ENCODE measurements at places on chromosomes 7 and 10.

GRCh38 chr7:128358233-128358632, 3.3 kb downstream of the PRRT4 start:
- H3K27ac ChIP-seq, result no peak overlapping the region
- H3K4me1 ChIP-seq, result peaks cover 2% of the 10 kb centered on the region
- no peak overlapping the region for H3K4me3 ChIP-seq

- no peak overlapping the region for H3K27ac ChIP-seq
- no peaks in the 10 kb centered on the region for H3K36me3 ChIP-seq
- DNase-seq, result no peak
- no peaks in the 10 kb centered on the region for H3K27me3 ChIP-seq
- H3K4me3 ChIP-seq, result no peak overlapping the region
- no peaks in the 10 kb centered on the region for H3K4me1 ChIP-seq
Measured at GRCh38 chr10:86646933-86647332, 7.4 kb upstream of the OPN4 start.

- H3K27ac ChIP-seq, result no peak overlapping the region
- H3K27me3 ChIP-seq, result no peaks in the 10 kb centered on the region
- DNase-seq, result no peak
- no peak overlapping the region for H3K4me3 ChIP-seq
- no peaks in the 10 kb centered on the region for H3K36me3 ChIP-seq
Measured at GRCh38 chr10:90447831-90448230, 410.0 kb downstream of the HTR7 start.

GRCh38 chr7:137151041-137151689, 192.4 kb downstream of the PTN start:
- H3K36me3 ChIP-seq, result no peaks in the 10 kb centered on the region
- no peak overlapping the region for H3K4me3 ChIP-seq
- H3K27me3 ChIP-seq, result no peaks in the 10 kb centered on the region
- peak; percentile 66 for DNase-seq

DNA sequence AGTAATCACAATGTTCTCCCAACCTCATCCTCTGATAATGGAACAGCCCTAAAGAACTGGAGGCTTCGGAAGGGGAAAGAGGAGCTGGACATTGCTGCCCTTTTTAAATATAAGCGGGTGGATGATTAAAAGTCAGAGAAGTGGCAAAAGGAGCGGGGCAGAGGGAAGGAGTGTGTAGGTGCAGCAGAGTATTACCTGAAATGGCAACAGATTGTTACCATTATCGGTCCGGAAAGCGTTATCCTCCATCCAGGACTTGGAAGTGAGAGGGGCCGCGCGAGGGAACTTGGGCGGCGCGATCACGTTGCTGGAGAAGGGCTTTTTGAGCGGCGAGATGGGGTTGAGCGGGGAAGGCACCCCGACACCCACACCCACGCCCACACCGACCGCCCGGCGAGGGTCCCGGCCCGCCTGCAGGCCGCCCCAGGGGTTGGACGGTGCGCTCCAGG, 51.7 kb downstream of the CPEB3 start:
- H3K27me3 ChIP-seq, result peaks cover 13% of the 10 kb centered on the region
- peak overlapping the region; percentile 12 for H3K4me3 ChIP-seq
- no peak overlapping the region for H3K27ac ChIP-seq
- H3K36me3 ChIP-seq, result no peaks in the 10 kb centered on the region
- DNase-seq, result peak; percentile 23
